HAP-1 (cell line): ENCODE measurements at places on chromosomes 5 and 9.

DNA sequence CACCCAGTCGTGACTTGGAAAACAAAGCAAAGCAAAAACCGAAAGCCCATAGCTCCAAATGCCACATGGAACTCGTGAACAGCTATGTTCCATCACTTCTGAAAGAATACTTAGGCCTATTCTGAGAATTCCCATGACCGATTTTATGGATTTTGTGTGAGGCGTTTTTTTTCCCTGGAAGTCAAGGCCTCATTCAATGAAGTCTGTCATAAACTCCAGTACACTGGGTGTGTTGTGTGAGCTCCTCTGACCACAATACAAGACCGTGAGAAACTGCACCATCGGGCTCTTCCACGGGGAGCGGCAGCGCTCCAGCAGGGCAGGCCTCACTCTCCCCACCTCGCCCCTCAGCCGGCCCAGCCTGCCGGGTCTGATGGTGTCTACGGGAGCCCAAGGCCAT lies 209.5 kb downstream of the FANCC start:
- no peak for DNase-seq

- peak; percentile 24 for DNase-seq
These were observed 1.3 kb upstream of the NRARP start for GRCh38 chr9:137303151-137303892.

GRCh38 chr5:148011398-148012137 lies 52.2 kb upstream of the SPINK5 start:
- no peak for DNase-seq

GRCh38 chr5:14270209-14270702 lies 127.1 kb downstream of the TRIO start:
- peak; percentile 69 for DNase-seq

GRCh38 chr9:84974855-84975254 lies 305.3 kb downstream of the NTRK2 start:
- DNase-seq, result no peak

DNA sequence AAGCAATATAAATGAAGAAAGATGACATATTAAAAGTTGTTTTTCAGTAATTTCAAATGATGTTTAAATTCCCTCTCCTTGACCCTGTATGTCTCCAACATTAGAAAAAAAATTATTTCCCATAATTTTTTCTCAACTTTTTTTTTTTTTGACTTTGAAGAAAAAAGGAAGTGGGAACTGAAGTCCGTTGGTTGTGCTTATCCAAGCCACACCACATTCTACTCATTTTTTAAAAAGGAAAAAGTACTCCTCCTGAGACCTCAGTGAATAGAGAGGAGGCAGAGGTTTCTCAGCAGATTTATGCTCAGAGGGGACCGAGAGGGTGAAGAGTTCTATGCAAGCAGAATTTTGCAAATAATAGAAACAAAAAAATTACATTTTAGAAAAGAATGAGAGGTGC lies 123.3 kb downstream of the PCSK5 start:
- DNase-seq, result no peak
